HS-27A (cell line): ENCODE measurements at places on chromosomes 2 and 18.

DNA sequence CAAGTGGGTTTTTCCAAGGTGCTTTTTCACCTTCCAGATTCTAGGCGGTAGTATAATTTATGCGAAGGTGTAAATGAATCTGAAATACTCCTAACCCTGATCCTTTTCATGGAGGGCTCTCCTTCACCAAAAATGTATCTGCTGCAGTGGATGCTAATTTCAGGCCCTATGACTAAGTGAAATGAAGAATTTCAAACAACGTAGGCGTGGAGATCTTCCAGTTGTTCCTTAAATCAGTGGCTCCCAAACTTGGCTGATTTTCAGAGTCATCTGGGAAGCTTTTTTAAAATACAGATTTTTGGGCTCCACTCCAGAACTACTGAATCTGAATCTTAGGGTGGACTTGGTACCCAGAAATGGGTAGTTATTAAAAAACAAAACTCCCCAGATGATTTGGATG lies 5.5 kb downstream of the GCKR start:
- DNase-seq: no peak

- no peak for DNase-seq
Observed at GRCh38 chr2:64773461-64774118, 119.9 kb upstream of the SERTAD2 start.

DNA sequence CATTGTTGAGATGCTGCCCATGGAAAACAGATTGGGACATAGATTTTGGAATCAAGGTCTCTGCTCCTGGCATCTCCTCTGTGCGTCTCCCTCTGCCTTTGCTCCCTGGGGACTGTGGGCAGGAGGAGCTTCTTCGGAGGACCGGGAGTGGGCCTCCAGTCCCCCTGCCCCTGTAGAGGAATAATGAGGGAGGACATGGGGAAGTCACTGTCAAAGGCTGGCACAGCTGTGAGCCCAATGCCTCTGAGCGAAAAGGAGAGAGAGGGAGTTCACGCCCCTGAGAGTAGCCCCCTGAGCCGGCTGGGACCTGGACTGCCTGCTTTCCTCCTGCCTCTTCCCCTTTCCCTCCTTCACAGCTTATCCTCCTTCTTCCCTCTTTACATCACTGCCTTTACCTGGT lies 195.0 kb downstream of the LOXHD1 start:
- no peak for DNase-seq

GRCh38 chr18:36284671-36285295 lies 12.7 kb upstream of the FHOD3 start:
- DNase-seq: no peak

GRCh38 chr2:34121076-34121475 lies 522.0 kb upstream of the FAM98A start:
- no peak for DNase-seq

DNA sequence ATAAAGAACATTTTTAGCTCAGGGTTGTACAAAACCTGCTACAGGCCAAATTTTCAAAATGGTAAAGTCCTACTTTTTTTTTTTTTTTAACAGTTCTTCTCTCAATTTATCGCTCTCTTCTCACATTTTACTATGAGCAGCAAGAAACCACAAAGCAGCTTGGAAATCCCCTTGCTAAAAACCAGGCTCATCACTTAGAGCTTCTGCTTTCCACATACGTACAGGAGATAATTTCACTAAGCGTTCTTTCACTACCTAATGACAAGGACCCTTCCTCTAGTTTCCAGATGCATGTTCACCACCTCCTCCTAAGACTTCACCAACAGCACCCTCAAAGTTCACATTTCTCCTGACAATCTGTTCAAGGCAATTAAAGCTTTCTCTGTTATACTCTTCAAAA lies 294.9 kb upstream of the CYRIA start:
- no peak for DNase-seq

GRCh38 chr2:66602341-66602740 lies 167.4 kb downstream of the MEIS1 start:
- no peak for DNase-seq

GRCh38 chr18:59514203-59514602 lies 155.1 kb upstream of the LMAN1 start:
- no peak for DNase-seq

DNA sequence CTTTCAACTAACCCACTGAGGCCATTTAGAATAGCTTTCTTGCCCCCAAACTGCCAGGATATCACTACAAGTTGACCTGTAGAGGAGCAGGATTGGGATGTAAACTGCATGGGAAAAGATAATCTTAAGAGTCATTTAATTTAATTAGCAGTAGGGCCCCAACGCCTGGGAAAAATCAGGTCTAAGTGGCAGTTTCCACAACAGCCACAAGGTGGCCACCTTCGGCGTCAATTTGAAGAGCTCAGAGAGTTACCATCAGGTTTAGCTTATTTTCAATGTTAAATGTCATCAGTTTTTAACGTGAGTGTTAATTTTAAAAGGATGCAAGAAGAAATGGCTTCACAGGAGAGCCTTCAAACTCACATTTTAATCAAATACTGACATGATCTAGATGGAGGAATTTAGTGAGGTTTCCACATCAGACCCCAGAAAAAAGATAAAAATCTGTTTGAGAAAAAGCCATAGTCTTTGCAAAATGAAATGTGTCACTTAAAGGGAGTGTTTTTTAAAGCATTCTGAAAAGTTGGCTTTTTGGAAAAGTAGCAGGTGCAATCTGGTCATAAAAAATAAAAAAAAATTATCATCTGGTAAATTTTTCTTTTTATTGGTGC lies 77.3 kb upstream of the UPP2 start:
- DNase-seq: no peak

DNA sequence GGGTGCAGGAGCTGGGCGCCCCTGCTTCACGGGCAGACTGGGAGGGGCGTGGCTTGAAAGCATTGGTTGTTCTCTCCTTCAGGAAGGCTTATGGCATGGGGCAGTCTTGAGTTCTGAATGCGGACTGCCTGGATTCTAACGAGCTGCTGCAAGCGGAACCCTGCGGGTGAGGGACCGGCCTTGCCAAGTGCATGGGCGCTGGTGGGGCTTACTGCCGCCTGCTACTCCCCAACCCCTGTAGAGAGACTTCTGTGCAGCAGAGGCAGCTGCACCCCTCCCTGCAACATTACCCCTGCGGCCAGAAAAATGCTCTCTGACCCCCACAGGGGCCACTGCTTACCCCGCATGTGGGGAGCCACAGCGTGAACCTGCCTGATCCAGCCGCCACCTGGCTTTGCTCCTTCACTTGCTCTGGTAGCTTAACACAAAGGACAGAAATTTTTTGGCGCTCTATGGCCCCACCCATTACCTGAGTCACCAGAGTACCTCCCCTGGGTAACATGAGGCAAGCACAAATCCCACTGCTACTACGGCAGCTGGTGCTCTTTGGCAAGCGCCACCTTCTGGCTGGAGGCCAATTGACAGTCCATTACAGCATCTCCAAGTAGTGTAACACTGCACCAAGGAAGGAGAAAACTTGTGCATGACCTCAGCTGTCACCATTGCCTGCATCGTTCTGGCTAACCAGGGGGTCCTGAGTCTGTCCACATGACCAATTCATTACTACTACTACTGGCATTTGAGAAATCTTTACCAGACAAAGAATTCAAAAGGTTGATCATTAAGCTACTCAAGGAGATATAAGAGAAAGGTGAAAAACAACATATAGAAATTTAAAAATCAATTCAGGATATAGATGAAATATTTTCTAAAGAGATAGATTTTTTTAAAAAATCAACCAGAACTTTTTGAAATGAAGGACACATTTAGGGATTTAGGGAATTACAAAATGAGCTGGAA lies 35.4 kb downstream of the MYL12B start:
- DNase-seq: no peak

- no peak for DNase-seq
Observed at GRCh38 chr2:232200195-232200594, 178.4 kb upstream of the ALPP start.

DNA sequence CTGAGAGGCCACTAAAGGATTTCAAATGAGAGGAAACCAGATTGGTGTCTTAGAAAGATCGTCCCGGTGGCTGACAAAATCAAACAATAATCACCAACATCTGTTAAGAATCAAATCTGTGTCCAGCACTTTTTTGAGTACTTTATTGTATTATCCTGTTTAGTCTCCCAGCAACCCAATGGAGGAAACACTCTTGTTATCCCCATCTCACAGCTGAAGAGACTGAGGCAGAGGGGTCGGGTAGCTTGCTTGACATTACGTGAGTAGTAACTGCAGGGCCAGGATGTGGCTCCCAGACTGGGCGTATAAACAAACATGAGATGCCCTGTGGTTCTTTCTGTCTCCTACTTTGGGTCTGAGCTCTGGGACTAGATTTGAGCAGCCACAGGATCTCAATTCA lies 76.0 kb downstream of the KLHL29 start:
- no peak for DNase-seq

GRCh38 chr2:235594041-235594440 lies 100.2 kb downstream of the AGAP1 start:
- no peak for DNase-seq

- DNase-seq: peak; percentile 95
Observed at GRCh38 chr2:109486711-109487535, 126.8 kb downstream of the SEPTIN10 start.

GRCh38 chr2:152098496-152099366 lies at the start of gene CACNB4:
Gene CACNB4 (minus strand): TSS chr2:152099044.
- no peak for DNase-seq

- no peak for DNase-seq
Observed at GRCh38 chr2:8134985-8135682, 546.7 kb upstream of the ID2 start.

- no peak for DNase-seq
Observed at GRCh38 chr18:10896851-10897250, 252.5 kb downstream of the PIEZO2 start.

DNA sequence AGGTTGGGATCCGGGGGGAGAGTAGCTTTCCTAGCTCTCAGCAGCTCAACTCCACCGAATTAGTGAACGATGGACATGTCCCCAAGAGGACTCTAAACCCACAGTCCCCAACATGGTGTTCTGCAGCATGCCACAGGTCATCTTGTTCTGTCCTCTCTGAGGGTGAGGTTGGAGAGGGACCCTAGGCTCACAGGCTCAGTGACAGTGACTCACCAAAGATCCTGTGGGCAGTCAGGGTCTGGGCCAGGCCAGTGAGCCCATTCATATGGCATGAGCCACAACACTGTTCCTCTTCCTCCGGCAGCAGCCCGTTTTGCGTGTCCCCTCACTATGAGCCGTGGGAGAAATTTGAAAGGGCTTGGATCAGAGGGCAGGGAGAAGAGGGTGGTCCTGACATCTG lies 2.8 kb upstream of the SLC20A1 start:
- DNase-seq: peak; percentile 57

- no peak for DNase-seq
Observed at GRCh38 chr18:32469190-32469651, 1.5 kb downstream of the GAREM1 start.

DNA sequence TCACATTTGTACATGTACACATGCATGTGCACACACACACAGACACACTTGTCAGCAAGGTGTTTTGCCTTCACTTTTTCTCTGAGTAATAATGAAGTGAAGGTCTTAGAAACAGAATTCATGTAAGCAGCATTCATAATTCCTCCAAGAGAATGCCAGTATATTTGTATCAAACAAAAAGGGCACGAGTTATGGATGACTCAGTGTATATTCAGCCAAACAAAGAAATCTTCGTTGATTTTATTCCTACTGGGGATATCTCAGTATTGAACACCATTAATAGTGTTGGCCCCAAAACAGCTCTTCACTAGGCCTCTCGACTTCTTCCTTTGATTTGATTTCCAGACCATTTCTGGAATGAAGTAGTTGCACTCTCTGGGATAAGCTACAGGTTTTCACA lies 125.3 kb downstream of the PIK3C3 start:
- no peak for DNase-seq

DNA sequence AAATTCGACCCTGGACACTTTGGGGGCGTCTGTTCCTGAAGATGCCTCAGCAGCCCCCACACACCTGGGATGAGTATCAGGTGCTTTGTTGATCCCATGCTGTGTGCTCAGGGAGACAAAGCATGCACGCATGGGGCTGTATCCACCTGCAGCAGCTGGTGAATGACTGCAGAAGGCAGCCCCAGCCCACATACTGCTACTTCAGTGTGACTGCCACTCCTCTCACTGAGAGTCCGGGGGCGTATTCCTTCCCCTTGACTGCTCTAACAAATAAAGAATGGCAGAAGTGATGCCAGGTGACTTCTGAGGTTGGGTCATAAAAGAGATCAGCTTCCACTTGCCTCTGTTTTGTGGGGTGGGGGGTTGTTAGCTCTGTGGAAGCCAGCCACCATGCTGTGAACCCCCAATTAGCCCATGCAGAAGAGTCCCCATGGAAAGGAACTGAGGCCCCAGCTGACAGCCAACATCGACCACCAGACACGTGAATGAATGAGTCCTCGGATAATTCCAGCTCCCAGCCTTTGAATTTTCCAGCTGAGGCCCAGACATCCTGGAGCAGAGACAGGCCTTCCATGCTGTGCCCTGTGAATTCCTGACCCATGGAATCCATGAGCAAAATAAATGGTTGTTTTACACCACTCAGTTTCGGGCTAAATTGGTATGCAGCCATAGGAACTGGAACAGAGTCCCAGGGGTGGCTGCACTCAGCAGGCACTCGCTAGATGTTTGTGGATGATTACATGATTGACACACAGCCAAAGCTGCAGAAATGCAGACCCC lies 289.3 kb downstream of the CELF4 start:
- no peak for DNase-seq
